Substantia nigra (tissue), 51 donors: ENCODE measurements at places on chromosomes 16 and 17.

GRCh38 chr16:85258629-85259028 is 146.4 kb upstream of the CIBAR2 start:
- no peak for DNase-seq

DNA sequence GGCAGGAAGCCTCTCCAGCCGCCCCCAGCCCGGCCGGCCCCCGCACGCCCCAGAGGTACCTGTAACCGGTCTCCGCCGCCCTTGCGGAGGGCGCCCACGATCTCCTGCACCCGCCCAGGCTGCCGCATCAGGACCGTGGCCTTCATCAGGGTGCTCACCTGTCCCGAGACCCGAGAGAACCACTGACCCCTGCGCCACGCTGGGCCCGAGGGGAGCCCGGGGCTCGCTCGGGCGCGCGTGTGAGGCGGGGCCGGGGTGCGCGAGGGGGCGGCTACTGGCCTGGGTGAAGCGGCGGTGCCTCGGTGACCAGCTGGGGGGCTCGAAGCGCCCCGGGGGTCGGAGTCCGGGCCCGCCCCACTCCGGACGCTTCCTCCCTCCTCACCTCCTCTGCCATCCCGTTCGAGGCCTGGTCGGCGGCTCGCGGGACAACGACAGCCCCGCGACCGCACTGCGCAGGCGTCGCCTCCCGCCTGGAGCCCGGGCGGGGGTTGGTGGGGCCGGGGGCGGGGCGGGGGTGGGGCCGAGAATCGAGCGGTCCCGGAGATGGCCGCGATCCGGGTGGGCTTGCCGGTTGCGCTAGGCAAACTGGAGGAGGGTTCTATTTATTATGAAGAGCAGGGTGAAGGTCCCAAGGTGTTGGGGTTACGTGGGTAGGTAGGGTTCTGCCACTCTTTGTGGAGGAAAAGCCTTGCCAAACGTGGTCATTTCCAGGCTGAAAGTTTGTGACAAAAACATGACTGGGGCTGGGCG is at the start of gene NT5C3B:
NT5C3B (minus strand) TSS at position 433 of the 750 bp plus-strand sequence; CDS start at position 394, 39 bp downstream.
- peak; percentile 67 for DNase-seq

- DNase-seq: no peak
Measured at GRCh38 chr16:87207509-87207908, 109.7 kb downstream of the C16orf95 start.

DNA sequence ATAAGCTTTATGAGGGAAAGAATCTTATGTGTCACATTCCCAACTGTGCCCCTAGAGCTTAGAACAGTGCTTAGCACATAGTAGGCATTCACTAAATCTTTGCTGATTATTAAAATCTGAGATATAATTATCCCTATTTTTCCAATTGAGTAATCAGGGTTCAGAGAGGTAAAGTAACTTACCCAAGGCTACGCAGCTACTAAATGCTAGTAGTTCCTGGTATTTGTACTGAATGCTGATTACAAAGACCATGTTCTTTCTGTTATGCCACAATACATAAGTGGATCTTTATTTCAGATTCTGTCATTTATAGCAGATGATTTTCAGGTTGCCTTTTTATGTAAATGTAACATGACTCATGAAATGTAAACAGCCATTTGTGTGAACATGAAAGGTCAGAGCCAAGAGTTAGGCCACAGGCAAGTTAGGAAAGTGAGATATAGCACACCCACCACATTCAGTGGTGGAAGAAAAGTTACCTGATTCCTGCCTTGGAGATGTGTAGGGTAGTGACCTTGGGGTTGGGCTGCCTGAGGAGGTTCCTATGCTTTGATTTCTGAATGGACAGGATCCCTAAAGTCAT is 77.2 kb downstream of the FTO start:
- no peak for DNase-seq

GRCh38 chr17:13027246-13027645 is 9.4 kb upstream of the ELAC2 start:
- no peak for DNase-seq

DNA sequence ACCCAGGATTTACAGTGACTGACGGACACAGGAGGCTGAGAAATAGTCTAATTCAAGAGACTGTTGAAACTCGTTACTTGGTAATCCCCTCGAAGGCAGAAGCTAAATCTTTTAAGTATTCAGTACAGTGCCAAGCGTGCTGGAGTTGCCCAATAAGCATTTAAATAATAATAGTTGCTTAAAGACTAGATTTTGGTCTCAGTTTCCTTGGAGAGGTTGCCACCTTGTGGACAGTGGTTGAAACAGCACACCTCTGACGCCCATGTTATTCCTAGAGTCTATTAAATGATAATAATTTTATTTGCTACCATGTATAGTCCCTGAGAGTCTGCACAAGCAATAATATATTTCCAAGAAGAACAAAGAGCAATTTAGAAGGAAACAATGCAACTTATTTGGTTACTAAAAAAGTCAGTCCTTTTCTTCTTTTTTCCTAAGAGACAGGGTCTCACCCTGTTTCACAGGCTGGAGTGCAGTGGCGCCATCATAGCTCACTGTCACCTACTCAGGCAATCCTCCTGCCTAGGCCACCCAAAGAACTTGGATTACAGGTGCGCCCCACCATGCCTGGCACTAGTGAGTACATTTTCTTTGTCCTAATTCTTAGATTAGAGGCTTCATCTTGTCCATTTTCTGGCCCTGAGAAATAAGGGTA is 138.0 kb upstream of the NUDT7 start:
- peak; percentile 35 for DNase-seq

DNA sequence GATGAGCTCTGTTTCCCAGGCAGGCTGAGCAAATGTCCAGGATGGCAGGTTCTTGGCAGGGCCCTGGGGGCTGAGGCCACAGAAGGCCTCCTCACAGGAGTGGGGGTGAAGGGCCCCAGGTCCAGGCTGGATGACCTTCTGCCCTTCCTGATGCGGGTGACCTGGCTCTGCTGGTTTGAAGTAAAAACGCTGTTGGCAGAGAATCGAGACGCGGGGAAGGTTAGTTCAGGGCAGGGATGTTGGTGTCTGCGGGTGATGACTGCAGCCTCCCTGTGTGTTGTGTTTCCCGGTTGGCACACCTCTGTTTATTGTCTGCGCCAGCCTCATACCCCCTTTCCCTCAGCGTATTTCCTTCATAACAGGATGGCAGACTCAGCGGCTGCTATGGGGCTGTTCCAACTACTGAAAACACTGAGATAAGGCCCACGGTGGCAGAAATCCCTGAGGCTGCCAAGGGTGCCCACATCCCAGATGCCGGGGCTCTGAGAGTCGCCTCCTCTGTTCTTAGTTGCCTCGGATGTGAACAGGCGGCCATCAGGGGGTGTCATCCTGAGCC is 104.6 kb downstream of the METRNL start:
- DNase-seq: no peak

- no peak for DNase-seq
Measured at GRCh38 chr16:28826141-28826540, 3.3 kb downstream of the ATXN2L start.
